Stimulated activated CD4-positive, alpha-beta T cell treated with anti-CD3 and anti-CD28 coated beads, Interleukin-1b, Interleukin-23, amount 100 ng/mL, for 24 hours (primary cell): ENCODE measurements at places on chromosomes 4 and X.

- no peak for DNase-seq
These were observed 130.9 kb upstream of the RPS6KA3 start for GRCh38 chrX:20397587-20397986.

- no peak for DNase-seq
These were observed 51.0 kb downstream of the GUCY1B1 start for GRCh38 chr4:155809835-155810234.

GRCh38 chrX:11665168-11666111 is at the start of gene ARHGAP6:
TSS of gene ARHGAP6 (minus strand) at chrX:11665920. CDS start at chrX:11664828, 1,092 bp downstream.
- no peak for DNase-seq

DNA sequence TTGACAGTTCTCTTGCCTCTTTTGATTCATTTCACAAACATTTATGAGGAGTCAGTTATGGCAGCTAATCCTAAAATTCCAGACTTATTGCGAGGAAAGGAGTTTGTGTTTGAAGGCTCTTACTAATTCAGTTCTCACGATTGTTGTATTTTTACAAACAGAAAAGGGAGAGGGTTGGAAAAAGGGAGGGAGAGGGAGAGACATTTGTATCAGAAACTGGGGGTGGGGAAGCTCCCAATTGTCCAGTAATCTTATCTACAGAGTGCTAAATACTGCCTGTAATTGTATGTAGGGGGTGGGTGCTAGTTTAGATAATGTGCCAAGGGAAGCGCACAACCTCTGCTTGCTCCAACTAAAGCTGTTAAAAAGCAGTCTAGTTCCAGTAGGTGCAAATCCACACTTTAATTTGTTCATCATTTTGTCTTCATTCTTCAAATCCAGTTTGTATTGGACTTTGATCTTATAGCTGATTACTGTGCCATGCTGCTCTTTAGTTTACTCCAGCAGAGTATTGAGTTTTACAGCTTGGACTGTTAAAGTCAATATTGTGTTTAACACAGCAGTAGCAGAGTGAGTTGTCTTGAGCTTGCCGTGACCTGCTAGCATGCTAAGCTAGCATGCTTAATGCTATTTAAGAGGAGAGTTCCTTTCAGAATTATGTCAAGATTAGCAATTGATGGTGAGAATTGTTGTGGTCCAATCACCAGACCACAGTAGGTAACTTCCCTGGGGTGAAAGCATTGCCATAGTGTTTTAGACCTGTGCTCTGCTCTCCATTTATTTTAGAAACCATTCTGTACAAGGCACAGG is 13.9 kb downstream of the FNIP2 start:
- no peak for DNase-seq

DNA sequence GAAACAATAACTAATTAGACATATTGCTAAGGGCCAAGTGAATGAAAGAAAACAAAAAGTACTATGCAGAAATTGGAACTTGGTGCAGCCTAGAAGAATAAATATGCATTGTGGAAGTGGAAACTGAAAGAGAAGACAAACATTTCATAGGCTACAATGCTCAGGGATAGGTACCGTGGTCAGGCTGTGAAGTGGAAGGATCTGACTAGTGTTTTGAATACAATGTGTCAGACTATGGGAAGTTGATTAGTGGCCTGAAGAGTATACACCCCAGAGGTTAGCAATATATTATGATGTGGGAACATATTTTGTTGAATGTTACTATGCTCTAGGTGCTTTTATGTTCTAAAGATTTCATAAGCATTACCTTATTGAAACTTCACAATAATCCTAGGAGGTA is 36.8 kb downstream of the GPRIN3 start:
- DNase-seq = no peak

DNA sequence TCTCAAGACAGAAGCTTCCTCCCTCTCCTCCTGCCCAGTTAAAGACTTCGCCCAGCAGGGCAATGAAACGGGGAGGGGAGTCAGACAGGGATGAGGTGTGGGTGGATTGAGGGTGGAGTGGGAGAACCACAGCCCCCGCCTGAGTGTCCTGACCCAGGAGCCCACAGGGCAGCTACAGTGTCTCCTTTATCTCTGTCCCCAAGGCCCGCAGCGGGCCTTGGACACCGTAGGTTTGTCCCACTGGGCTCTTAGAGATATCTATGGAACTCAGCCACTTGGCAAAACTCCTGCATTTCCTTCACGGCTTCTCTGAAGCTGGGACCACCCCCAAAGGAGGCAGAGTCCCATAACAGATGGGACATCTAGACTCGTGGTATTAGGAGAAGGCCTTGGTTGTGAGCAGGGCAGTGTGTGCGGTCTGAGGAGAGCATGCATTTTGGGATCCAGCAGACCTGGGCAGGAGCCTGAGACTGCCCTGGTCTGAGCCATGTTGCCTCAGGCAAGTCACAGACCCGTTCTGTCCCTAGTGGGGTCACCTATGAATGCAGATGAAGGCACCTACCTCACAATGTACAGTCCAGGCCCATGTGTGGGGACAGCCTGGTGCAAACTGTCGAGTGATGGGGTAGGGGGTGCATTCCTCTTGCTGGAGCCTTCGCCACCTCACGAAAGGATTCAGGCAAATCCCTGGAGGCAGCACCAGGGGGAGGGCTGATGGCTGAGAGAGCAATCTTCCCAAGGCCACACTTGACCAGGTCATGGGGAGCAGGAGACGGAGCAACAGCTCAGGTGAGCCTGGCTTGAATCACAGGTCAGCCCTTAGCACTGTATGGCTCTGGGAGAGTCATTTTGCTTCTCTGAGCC is 225.7 kb upstream of the PSAPL1 start:
- DNase-seq = no peak

GRCh38 chr4:147546349-147546748 is 65.5 kb downstream of the EDNRA start:
- DNase-seq = no peak

DNA sequence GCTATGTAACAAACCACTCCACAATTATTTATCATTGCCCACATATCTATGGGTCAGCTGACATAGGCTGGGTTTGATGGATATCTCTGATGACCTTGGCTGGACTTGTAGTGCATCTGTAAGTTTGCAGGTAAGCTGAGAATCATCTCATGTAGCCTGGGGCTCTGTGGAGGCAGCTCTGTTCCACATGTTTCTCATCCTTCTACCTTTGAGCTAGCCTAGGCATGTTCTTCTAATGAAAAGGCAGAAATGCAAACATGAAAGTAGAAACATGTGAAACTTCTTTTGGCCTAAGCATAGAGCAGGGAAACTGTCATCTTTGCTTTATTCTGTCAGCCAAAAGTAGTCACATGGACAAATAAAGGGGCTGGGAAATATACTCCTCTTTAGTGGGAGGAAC is 18.2 kb downstream of the MRPL1 start:
- DNase-seq = no peak

- DNase-seq = no peak
These were observed 164.1 kb downstream of the GASK1B start for GRCh38 chr4:158008551-158009218.

DNA sequence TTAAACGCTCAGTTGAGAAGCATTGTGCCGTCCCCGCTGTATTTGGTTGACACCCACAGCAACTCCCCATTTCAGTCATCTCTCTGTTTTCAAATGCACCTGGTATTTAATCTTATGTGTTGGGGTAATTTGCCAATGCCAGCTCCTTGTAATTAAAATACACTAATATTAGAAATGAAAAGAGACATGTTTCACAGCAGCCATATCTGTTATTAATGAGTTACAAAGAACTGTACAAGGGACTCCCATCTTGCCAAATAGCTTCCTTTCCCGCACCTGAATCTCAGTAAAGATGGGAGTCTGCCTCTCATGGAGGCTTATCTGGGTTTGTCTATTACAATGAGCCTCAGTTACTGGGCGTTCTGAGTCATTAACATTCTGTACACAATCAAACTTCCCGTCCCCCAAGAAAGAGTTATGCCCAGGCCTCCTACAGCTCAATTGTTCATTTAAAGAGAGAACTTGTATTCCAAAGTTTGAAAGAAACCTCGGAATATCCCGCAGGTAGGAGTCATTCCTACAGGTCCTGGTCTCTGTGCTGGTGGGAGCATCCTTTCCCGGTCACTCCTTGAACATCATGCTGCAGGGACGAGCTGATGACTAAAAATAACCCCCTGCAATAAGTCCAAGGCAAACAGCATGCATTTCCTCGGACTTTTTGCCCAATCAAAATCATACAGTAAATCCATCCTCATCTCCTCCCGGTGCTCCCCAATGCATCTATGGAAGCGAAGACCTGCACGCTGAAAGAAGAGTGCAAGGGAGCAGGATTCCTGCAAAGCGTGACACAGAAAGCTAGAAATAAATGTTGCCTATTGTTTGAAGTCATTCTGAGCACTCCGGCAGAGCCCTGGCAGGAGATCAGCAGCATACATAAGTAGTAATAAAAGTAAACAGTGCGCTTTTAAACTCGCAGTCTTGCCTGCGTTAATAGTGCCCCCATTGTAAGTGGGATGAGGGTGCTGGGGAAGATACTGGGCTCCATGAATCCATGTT is 926 bp downstream of the NDP start:
- DNase-seq = no peak

DNA sequence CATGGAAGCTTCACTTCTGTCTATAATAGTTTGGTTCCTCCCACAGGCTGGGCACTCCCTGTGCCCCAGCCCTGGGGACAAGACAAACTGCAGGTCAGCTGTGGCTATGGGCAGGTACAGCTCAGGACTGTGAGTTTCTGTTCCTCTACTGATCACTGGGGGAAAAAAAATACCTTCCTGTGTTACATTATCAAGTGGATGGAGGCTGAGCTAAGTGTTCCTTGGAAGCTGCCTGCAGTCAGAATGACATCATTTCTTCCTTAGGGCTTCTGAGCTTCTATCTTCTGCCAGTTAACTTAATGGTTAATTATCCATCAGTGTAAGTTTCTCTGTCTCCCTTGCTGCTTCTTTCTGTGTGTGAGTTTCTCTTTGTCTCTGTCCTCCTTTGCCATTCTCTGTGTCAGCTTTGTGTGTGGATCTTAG is 4.6 kb downstream of the RAB33A start:
- no peak for DNase-seq

DNA sequence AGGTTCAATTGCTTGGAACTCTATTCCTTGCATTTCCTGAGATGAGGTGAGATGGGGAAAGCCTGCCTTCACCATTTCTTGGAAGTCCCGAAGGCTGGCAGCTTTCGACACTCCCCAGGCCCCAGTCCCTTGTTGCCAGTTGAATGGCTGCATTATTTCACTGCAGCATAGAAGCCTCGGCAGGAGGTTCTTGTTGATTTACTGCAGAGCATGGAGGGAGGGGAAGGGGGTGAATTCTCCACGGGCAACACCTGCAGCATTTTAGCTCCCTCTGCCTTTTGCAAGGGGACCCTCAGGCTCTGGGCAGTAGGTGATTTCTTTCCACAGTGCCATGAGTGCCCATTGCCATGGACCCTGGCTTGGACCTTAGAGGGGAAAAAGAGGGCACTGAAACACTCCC is 10.7 kb upstream of the BCLAF3 start:
- DNase-seq = no peak
